ENCODE measurements at places on chromosomes 3 and 15. TPM values are rescaled to one million over a fixed set of nuclear protein-coding genes. Genes with fewer than 3 reads are reported as not detected.

DNA sequence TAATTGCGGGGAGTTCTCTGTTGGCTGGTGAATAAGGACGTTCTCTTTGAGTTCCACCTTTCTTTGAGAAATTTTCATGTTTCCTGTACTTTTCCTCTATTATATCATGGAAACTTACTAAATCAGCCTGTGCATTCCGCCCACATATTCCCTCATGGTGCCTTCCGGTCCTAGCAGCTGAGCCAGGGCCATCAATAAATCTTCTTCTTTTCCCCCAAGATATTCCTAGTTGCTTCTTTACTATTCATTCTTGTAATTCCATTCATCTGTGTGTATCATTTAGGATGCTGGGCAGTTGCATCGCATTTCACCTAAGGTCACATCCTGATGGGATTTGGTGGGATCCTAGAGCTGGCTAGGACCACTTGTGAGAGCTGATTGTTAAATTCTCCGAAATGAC is 139.2 kb downstream of the RBMS3 start:
- peak; percentile 35 for DNase-seq

DNA sequence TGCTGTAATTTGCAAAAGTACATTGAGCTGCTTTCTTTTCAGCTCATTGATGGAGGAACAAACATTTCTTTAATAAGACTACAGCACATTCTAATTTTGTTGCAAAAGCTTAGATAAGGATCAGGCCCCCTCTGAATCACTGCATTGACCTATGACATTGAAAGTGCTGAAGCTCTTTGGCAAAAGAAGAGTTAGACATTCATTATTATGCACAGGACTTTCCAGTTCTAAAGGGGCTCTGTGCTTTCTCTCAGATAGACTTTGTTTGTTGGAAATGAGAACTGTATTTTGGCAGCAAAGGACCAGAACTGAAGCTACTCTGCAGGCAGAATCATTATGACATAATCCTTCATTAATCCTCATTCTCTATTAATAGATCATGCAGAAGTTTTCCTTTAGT is 252.9 kb upstream of the SOX2 start:
- no peak for DNase-seq

GRCh38 chr3:52032702-52033408 is 23.5 kb downstream of the DUSP7 start:
- no peak for DNase-seq

DNA sequence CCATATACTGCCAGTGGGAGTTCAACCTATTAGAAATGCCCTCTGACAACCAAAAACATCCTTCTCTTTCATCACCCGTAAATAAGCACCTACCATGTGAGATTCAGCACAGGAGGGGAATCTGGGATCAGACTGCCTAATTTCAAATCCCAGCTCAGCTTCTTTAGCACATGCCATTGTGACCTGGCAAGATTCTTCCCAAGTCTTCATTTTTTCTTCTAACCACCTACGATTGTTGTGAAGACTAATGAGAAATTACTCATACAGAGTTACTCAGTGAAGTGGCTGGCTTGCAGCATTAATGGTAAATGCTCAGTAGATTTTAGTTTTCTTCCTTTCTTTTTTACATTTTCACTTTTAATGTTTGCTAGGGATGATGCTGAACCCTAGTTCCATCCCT is 176.7 kb downstream of the PDZRN3 start:
- peak; percentile 21 for DNase-seq

GRCh38 chr15:57890351-57890750 is 175.2 kb downstream of the ALDH1A2 start:
- peak; percentile 35 for DNase-seq

- peak; percentile 60 for DNase-seq
Observed at GRCh38 chr15:82021992-82022391, 23.8 kb downstream of the MEX3B start.

DNA sequence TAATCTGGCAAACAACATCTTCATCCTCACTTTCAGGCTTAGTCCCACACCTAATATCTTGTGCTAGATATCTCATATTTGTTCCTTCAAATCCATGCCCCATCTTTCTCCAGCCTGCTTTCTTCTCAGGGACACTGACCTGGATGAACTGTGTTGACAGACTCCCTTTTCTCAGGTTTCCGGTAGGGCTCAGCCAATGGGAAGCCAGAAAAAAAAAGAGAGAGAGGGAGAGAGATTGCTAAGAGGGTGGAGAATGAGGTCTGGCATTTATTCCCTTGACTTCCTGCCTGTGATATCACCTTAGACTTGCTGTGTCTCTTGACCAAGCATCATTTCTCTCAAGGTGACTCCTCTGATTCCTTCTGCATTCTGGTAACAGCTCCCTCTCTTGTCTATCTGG is 145.6 kb upstream of the ABI3BP start:
- no peak for DNase-seq

SLC12A8 gene
- polyA plus RNA-seq = 3.5 TPM

AGBL1 gene
- polyA plus RNA-seq = not detected

DNA sequence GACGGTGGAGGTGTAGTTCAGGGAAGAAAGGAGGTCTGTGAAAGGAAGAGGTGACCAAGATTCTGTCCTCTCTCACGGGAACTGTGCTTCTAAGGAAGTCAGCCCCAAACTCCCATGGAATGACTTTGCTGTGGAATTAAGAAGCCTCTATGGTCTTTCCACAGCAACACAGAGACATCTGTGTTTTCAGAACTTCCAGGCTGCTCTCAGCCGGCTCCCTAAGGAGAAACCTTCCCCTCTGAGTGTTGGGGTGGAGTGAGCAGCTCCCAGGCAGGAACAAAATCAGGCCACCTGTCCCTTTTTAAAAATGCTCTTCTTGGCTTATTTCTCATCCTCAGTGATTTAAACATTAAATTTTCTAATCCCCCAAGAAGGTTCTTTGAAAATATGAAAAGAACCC is 53.3 kb upstream of the SNRK start:
- no peak for DNase-seq

- no peak for DNase-seq
Observed at GRCh38 chr3:29265509-29266072, 15.3 kb upstream of the RBMS3 start.

TM6SF1 gene
- polyA plus RNA-seq = 1.3 TPM

SNURF gene
- polyA plus RNA-seq = 4.3 TPM

- no peak for DNase-seq
Observed at GRCh38 chr15:71349736-71350526, 234.7 kb downstream of the THSD4 start.

IREB2 gene
- polyA plus RNA-seq = 13.5 TPM

DNA sequence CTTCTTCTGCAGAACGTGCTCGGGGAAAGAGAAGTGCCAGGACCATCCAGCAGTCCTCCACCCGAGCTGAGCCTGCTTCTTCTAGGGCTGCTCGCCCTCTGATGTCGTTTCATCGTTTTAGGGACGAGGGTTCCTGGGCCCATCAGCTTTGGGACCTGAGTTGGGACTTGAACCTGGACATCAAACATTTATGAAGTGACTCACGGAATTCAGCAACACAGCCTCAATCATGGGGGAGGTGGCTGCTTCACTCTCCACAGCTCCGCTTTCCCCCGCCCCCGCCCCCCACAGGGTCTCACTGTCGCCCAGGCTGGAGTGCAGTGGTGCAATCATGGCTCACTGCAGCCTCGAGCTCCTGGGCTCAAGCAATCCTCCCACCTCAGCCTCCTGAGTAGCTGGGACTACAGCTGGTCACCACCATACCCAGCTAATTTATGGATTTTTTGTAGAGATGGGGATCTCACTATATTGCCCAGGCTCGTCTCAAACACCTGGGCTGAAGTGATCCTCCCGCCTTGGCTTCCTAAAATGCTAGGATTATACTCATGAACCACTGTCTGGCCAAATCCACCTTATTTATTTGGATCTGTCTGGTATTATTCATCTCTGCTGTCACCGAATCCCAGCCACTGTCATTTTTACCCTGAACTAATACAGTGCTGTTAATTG is 725 bp upstream of the SCAMP2 start:
- no peak for DNase-seq

USF3 gene
- polyA plus RNA-seq = 3.0 TPM

COLQ gene
- polyA plus RNA-seq = 0.65 TPM

FBXO40 gene
- not detected for polyA plus RNA-seq

DNA sequence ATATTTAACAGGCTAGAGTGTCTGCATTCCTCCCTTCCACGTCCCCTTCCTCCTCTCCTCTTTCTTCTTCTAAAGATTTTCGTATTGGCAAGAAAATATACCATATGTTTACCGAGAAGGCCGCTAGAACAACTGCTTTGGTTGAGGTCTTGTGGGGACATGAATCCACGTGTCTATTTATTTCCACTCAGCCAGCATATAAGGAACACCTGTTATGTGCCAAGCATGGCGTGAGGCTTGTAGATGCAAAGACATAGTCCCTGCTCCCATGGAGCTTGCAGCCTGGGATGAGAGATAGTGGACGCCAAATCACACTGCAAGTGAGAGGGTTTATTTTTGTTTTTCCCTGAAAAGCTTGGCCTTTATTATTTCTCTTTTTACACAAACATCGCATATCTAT is 57.1 kb downstream of the SLC7A14 start:
- no peak for DNase-seq

MFAP1 gene
- polyA plus RNA-seq = 21.6 TPM

- DNase-seq = no peak
Observed at GRCh38 chr3:105869861-105870755, 1.3 kb upstream of the CBLB start.

DNA sequence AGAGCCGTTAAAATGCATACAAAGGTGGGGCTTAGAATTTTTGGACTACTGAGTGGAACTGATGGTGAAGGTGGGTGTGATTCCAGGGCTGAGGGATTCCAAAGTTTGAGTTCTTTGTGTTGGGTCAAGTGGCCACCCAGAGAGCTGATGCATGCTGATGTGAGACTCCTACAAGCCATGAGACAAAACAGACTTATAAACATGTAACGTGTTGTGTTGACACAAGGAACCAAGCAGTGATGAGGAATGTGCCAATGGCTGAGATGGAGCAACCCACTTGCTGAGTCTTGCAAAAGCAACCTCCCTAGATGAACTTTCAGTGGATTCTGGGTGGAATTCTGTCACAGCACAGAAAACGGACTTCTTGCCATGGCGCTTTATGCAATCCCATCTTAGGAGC is 289.0 kb downstream of the TLE3 start:
- DNase-seq = peak; percentile 48

RARB gene
- polyA plus RNA-seq = 0.52 TPM

GRCh38 chr3:190041333-190042041 is 79.2 kb downstream of the P3H2 start:
- DNase-seq = peak; percentile 69

DNA sequence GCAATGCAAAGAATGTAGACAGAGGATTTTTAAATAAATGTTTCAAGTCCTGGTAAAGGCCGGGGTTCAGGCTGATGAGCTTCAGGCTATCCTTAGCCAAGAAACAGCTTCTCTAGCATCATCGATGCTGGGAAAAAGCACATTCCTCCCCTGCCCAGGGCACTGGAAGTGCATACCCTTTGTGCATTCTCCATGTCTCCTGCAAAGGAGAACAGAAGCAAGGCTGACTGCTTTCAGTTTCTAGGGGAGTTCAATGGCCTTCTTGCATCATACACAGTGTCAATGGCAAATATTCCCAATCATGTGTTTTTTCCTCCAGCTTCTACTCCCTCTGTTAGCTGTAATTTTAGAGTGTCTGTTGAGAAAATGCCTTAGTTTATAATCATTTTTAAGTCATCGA is 59.9 kb downstream of the GPR176 start:
- peak; percentile 31 for DNase-seq

DNA sequence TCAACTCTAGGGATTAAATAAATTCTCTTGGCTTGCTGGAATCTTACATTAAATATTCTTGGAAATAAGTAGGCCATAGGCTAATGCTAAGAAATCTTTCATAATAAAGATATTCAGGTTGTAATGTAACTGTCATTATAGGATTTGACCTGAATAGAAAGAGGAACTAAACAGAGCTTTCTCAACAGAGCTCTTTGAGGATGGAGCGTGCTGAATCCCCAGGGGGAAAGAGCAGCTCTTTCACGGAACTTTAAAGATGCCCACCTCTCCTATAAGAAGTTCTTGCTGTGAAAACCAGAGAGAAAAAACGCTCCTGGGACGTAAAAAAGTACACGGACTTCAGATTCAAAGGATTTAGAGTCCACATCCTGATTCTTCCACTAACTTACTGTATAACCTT is 77.9 kb downstream of the NTRK3 start:
- no peak for DNase-seq

- peak; percentile 76 for DNase-seq
Observed at GRCh38 chr3:133540896-133541674, 32.4 kb upstream of the CDV3 start.

DNA sequence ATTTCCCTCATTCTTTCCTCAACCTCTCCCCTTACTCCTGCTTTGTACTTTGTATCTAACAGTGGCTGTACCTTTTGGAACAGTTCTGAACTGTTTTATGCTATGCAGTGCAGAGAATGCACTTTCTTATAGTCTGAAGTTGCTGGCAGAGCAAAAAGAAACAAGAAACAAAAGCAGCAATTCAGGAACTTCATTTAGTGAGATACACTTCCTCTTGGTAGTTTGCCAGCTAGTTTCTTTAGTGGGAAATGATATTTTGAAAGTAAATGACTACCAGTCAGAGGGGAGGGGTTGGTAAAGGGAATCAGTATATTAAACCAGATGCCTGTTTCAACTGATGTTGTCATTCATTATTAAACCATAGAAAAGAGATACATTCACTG is 55.0 kb upstream of the CHD2 start:
- peak; percentile 58 for DNase-seq

DNA sequence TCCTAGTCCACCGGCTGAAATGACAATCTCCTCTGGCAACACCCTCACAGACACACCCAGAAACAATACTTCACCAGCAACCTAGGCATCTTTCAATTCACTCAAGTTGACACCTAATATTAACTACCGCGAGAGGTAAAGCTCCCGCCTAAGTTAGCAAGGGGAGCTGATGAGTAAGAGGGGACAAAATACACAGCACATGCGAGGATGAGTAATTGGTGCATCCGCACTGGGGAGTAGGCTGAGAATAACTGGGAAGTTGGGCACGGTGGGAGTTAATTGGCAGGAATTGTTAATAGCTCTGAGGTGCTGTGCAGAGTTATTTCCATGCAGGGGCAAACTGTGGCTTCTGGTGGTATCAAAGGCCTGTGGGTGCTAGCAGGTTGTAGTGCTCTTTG is 14.5 kb upstream of the PLD1 start:
- DNase-seq = peak; percentile 56

GRCh38 chr3:45612918-45613602 is 18.5 kb downstream of the LIMD1 start:
- DNase-seq = peak; percentile 23

WDR53 gene
- 5.3 TPM for polyA plus RNA-seq

GRCh38 chr3:46089237-46090011 is 62.1 kb upstream of the XCR1 start:
- DNase-seq = peak; percentile 93

GRCh38 chr3:196055683-196056270 is 26.1 kb downstream of the TFRC start:
- DNase-seq = no peak

LDHAL6B gene
- not detected for polyA plus RNA-seq

- DNase-seq = peak; percentile 91
Observed at GRCh38 chr3:4426782-4427344, 40.2 kb downstream of the SUMF1 start.

COPS2 gene
- 39.6 TPM for polyA plus RNA-seq

Data from IMR-90 (cell line).